Activated effector memory CD4-positive, alpha-beta T cell treated with anti-CD3 and anti-CD28 coated beads, Interleukin-2, amount 50 U/mL, for 16 hours (primary cell): ENCODE measurements at places on chromosomes 7 and 10.
A peak's percentile ranks its signal among the peaks of the same experiment; 100 is the strongest.

GRCh38 chr10:3782451-3783315 is 2.3 kb downstream of the KLF6 start:
- peak; percentile 87 for DNase-seq

GRCh38 chr7:151785681-151785965 is 91.3 kb downstream of the PRKAG2 start:
- DNase-seq, result no peak

- DNase-seq, result no peak
Measured at GRCh38 chr10:44176311-44176710, 208.6 kb downstream of the CXCL12 start.

DNA sequence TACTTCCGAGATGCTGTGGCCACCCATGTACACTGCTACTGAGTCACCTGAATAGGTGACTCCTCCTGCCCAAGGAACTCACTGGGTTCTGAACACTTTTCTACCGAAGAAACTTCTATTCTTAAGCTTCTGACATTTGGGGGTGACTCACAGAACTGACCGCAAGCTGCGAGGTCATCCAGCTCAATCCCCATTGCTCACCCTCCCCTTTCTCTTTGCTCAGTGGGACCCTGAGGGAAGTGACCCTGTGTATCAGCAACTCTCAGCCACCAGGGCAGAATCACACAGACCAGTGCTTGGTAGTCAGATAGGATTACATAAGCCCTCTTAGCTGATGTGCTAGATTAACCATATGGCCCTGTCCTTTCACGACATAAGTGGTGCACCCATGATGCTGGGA is 46.3 kb downstream of the INSYN2A start:
- no peak for DNase-seq

GRCh38 chr10:113517165-113517900 is 35.5 kb upstream of the HABP2 start:
- no peak for DNase-seq

DNA sequence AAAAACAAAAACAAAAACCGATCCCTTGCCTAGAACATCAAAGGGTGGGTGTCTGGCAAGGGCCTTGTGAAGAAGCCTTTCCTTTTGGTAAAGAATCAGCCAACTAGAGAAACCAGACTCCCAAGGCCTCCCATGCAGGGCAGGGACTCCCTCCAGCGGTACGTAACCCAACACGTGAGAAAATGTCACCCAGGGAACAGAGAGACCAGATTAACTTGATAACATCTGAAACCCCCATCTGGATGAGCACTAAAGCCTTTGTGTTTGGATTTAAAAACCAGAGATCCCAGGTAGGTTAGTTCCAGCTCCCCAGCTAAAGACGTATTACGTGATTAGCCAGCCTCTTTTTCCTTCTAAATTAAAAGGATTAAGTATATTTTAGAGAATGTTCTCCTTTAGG is 3.0 kb upstream of the HABP2 start:
- no peak for DNase-seq

GRCh38 chr7:48943279-48943990 is 19.1 kb downstream of the CDC14C start:
- DNase-seq, result no peak

GRCh38 chr10:95266674-95267095 is 24.1 kb downstream of the PDLIM1 start:
- no peak for DNase-seq

DNA sequence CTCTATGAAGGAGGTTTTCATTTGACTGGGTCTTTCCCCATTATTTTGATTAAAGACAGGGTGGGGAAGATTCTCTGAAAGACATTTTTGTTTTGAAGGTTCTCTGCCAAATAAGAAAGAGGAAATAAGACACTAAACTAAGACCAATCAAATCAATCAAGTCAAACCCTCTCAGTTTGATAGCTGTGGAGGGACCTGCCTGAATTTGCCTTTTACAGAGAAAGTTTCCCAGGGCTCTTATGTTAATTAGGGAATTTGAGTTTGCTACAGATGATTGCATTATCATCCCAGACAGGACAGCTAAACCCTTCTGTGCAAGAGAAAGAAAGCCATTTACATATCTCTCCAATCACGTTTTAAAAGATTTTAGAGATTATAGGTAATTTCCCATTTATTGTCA is 80.0 kb downstream of the CSTF2T start:
- no peak for DNase-seq

DNA sequence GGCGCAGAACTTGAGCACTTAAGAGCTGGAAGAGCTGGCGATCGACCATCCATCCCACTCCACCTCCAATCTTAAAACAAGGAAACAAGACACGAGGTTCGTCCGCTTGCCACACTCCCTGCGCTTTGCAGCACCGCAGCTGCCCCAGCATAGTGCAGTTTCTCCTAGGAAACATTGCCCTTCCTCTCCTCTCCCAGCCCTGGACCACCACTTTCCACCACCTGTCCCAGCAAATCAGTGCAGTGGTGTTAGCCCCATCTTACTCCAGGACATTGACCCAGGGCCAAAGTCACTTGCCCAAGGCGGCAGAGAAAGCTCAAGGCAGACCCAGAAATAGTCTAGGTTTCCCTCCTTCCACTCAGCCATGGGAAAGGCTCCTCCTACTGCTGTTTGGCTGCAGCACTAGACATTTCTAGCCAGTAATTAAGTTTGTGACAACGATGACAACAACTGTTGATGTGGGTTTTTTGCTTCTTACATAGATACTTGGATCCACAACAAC is 1.5 kb upstream of the PARD3 start:
- DNase-seq, result no peak

GRCh38 chr7:137828456-137828855 is 18.3 kb downstream of the DGKI start:
- DNase-seq, result no peak

DNA sequence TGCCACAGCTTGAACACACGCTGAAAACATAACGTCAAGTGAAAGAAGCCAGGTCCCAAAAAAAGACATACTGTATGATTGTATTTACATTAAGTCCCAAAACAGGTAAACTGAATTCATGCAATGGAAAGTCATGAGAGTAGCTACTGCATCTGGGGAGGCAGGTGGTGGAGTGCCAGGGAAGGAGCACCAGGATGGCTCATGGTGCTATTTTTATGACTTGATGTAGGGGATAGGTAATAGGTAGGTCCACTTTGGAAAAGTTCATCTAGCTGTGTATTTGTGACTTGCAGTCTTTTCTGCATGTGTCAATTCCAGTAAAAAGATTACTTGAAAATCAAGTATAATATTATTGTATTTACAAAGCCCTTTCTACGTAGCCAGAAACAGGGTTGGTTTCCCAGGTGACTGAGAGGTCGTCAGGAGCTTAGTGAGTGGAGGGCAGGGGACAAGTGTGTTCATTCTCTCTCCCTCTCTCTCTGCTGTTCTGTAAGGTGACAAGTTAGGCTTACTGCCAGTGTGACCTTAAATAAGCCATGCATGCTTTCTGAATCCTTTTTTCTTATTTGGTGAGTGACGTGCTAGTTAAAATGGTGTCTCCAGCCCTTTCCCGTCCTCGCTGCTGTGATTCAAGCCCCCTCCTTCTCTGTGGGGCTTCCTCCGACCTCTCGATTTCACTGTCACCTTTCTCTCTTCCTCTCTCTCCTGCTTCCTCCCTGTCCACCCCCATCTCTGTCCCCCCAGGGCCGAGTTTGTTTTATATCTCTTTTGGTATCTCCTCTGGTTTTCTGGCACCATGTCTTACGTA is 9.4 kb upstream of the PRKCQ start:
- no peak for DNase-seq

- peak; percentile 61 for DNase-seq
Measured at GRCh38 chr7:2934211-2934731, 90.2 kb upstream of the GNA12 start.

- DNase-seq, result no peak
Measured at GRCh38 chr7:46452561-46453135, 531.6 kb upstream of the IGFBP3 start.

DNA sequence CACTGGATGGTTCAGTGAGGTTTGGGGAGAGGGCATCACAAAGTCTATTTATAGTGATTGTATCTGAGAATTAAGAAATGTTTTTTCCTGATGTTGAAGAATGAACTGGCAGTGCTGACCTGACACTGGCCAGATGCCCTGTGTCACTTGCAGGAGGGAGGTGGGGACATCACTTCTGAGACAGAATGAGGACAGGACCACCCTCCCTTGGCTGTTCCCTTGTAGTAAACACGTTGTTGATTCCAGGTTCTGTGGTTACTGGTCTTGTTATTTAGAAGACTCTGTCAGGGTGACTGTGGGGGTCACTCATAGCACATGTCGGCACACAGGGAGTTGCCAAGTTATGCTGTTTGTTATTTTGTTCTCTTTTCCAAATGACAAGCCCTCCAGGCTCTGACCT is 126.4 kb downstream of the ADCY1 start:
- DNase-seq, result peak; percentile 24

DNA sequence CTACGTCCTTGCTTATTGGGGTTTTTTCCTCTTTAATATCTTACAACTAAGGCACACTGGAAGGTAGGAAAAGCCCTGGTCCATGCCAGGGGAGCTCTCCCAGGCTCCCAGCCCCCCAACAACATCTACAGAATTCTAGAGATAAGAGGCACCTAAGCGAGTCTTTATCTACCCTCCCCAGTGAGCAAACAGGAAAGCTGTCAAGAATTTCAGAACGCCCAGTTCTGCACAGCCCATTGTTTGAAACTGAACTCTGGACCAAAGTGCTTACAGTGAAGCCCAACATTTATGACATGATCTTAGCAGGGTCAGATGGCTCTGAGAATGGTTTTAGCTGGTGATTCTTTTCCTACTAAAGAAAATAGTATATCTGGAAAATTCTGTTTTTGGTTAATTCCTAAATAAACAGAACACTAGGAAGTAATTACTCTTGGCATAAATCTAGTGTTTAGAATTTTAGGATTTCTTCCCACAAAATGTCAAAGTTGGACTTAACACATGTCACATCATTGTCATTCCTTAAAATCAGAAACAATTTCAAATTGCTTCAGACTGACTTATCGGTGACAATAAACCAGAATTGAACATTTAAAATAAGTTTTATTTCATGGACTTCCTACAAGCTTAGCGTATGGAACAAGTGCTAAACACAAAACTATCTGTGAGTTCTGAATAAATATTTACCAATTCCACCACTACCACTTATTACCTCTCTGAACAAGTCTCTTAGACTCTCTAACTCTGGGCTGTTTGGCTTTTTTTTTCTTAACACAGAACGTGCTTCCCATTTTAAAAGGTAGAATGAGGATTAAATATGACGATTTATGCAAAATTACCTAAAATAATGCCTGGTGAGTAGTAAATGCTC is 31.3 kb upstream of the RNF32 start:
- DNase-seq, result no peak

DNA sequence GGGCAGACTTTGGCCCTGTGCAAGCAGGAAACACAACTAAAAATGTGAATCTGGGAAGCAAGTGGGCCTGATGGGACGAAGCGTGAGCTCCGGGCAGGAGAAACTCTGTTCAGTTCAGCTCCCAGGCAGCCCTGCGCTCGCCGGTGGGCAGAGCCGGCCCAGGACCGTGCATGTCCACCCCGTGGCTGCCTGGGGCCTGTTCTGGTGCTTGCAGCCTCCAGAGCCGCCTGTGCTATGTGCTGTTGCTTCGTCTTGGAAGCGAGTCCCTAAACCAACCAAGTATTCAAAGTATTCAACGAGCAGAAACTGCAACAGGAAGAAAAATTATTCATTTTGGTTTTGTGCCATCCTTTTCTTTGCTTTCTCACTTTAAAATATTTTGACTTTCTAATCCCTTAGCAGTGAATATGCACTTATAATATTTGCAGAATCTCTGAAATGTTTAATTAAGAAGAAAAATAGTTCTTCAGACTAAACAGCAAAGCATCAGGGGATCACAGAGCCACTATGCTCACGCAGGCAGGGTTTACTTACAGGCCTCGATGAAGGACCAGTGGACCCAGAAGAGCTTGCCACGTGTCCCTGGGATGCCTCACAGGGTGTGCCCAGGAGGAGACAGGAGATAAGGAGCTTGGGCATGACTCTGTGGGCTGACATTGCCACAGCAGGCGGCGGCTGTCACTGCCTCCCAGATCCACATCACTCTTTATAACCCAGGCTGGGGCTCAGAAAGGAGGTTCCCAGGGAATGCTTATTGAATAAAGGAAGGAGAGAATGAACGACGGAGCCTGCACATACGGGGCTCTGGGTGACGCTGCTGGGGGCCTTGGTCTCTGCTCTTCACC is 45.6 kb downstream of the VIPR2 start:
- DNase-seq, result peak; percentile 34

DNA sequence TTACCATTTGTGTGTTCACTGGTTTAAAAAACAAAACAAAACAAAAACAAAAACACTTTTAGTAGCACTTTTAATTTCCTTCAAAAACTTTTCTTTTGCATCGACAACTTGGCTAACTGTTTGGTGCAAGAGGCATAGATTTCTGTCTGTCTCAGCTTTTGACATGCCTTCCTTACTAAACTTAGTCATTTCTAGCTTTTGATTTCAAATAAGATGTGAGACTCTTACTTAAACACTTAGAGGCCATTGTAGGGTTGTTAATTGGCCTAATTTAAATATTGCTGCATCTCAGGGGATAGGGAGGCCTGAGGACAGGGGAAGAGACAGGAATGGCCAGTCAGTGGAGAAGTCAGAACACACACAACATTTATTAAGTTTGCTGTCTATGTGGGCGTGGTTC is 66.3 kb downstream of the AVL9 start:
- no peak for DNase-seq

DNA sequence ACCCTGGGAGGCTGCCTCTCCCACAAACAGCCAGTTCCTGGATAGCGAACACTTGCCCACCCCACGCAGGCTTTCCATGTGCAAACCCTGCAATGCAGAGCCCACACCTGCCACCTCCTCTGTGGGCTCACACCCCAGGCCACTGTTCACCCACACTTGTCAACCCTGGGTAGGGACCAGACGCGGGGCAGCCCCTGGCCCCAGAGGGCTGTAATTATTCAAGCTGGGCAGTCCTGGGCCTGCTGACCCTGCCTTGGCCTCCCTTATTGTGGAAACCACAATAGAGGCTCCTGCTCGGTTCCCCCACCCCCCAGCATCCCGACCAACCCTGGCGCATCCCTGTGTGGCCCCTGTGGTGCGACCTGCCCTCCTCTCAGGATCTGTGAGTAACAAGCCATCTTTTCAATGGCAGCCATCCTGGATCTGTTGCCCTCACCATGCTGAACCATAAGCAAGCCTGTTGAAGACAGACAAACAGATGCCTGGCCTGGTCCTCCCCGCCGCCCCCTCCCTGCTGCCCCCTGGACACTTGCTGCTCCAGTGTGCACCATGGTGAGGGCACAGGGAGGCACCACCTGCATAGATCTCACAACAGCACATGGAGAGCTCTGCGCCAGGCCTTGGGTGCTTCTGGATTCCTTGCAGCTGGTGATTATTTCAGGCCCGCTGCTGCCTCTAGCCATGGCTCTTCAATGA is 15.8 kb upstream of the UBE3C start:
- peak; percentile 21 for DNase-seq

- no peak for DNase-seq
Measured at GRCh38 chr10:6925146-6925545, 345.1 kb upstream of the PRKCQ start.
